Left renal cortex interstitium (tissue), 4 donors: ENCODE measurements at places on chromosomes 12 and 14.

DNA sequence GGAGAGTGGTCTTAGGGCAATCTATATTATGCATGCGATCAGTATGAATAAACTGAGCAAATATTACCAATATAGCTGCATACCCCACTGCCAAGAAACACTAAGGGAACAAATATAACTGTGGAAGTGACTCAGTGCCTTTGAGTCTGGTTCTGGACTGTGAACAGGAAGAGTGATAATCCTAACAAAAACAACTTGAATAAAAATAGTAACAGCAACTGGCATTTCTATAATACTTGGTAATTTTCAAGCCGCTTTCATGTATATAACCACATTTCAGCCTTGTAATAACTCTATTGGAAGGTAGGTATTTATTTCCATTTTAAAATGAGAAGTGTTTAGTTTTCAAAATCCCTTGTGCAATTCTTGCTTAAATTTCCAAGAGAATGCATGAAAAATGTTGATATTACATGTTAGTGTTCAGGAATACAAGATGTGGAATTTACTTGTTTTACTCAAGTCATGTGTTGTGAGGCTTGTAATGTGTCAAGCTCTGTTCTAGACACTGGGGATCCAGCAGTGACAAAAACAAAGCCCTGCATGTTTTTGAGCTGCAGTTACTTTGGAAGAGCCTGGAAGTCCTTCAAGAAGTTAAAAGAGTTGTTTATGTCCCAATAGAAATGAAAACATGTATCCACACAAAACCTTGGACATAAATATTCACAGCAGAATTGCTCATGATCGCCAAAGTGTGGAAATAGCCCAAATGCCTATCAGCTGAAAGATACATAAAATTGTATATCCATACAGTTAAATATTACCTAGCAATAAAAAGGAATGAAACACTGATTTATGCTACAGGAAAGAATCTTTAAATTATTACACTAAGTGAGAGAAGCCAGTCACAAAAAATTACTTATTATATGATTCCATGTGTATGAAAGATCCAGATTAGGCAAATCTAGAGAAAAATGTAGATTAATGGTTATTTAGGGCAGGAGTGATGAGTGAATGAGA is 338.1 kb upstream of the TMEM132C start:
- no peak for DNase-seq

- DNase-seq: no peak
These were observed 102.8 kb downstream of the RPAP3 start for GRCh38 chr12:47602949-47603558.

DNA sequence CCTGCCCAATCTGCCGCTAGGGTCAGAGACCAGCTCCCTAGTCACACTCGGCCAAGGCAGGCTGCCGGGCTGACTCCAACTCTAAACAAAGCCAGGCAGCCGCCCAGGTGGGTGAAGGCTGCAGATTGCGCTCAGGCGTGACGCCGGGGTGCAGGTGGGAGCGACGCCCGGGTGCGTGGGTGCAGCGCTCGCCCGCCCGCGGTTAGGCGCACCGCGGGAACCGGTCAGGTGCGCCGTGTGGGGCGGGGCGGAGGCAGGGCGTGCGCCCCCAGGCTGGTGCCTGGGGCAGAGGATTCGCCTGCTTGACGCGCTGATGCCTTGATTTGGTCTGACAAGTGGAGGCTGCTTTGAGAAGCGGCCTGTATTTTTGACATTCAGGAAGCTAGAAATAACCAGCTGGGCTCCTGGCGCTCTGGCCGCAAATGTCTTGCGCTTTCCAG is 126.7 kb upstream of the HIF1A start:
- DNase-seq: no peak

DNA sequence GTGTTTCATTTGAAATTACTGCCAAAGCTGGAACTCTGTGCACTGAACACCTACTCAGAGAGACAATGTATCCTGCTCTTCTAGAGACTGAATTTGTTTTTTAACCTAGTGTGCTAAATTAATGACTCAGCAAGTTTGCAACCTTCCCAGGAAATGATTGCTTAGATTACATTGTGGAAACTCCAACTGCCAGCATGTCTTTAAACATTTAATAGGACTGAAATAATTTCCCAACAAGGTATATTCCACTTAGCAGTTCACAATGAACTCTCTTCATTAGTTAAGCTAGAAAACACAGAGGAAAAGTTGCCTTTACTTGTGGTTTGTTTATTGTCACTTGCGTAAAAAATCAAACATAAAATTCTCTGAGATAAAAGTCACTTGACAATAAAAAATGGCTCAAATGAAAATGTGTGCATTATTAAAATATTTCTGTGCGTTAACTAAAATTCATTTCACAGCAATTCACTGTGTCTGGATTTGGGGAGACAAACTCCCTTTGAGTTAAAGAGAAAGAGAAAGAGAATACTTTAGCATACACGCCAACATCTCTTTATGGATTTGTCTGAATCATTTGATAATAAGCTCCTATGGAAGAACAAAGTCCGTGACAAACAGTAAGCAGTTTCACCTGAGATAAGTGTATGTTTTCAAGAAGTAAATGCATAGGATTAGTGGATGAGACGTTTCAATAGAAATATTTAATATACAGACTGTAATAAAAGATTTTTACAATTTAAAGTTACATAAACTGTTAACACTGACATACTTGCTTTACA is 284.0 kb downstream of the PRKD1 start:
- DNase-seq: no peak

- no peak for DNase-seq
These were observed 6.6 kb downstream of the IL31 start for GRCh38 chr12:122167356-122167925.

- DNase-seq: no peak
These were observed 6.3 kb downstream of the TESC start for GRCh38 chr12:117092886-117093285.

DNA sequence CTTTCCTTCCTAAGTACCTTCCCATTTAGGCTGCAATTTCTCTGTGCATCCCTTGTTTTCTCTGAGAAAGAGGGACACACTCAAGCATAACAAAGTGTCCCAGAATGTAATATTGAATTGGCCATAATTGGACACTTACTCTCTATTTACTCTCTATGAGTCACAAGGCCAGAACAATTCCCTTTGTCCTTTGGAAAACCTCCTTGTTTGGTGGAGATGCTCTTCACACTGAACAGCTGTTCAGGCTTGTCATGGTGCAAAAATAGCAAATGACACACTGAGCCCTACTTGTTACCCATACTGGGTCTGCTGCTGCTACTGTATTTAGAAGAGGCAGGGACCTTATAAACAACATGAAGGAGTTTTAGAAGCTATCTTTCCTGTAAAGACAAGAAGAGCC is 1590.5 kb upstream of the TMEM132C start:
- DNase-seq: no peak

DNA sequence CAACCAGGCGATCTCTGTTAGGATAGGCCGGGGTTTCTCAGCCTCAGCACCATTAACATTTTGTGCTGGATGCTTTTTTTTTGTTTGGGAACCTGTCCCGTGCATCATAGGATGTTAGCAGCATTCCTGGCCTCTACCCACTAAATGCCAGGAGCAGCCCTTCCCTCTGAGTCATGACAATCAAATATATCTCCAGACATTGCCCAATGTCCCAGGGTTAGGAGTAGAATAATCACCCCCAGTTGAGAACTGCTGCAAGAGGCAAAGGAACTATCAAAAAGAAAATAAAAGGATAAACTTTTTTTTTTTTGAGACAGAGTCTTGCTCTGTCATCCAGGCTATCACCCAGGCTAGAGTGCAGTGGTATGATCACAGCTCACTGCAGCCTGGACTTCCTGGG is 76.0 kb downstream of the ACACB start:
- no peak for DNase-seq
